ENCODE measurements at places on chromosomes 2 and 18.
A peak's percentile ranks its signal among the peaks of the same experiment; 100 is the strongest.

DNA sequence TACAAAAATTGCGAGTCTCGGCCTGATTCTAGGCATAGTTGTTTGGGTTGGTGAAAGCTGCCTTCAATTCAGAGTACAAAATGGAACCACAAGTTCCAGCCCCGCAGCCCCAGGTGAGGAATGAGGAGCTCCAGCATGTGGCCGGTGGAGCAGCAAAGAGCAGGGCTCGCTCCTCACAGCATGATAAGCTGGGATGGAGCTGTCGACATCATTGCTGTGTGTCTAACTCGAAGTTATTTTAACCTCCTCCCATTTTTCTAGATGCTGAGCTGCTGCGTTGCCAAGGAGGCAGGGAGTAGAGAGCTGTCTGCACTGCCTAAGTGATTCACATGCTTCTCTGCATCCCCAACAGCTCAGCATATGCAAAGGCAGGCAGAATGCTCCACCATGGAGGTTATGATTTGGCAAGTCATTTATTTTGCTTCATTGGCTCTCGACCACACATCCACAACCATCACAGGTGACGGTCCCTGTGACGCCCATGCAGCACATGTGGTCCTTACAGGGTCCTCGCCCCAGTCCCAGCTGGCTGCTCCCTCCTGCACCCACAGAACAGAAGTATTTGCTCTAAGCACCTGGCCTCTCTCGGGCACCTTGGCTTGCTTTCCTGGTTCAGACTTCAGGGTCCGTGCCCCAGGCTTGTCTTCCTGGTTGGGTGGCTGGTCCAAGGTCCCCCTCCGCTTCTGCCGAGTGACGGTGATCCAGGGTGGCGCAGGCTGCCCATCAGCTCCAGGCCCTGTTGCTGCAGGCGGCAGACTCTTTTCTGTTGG is 66.0 kb upstream of the MGAT4A start:
- no peak for DNase-seq

DNA sequence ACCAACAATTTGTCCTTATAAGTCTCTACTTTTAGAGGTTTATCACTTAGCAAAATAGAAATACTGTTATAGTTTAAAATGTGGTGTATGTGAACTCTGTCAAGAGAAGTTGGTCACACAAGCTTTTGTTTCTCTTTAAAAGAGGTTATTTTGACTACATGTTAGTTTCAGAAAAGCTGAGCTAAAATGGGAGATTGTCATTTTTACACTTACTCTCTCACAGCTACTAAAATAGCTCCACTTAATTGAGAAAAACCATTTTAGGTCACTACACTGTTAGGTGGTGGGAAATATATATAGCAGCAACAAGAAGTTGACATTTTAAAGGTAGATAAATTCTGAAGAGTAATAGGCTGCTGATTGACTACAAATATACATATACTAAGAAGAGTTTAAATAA is 161.5 kb upstream of the KCNJ3 start:
- DNase-seq = no peak

GRCh38 chr2:202090530-202090929 is 17.5 kb downstream of the KIAA2012 start:
- DNase-seq = no peak

GRCh38 chr2:149278161-149278871 is 52.1 kb upstream of the LYPD6 start:
- no peak for DNase-seq

DNA sequence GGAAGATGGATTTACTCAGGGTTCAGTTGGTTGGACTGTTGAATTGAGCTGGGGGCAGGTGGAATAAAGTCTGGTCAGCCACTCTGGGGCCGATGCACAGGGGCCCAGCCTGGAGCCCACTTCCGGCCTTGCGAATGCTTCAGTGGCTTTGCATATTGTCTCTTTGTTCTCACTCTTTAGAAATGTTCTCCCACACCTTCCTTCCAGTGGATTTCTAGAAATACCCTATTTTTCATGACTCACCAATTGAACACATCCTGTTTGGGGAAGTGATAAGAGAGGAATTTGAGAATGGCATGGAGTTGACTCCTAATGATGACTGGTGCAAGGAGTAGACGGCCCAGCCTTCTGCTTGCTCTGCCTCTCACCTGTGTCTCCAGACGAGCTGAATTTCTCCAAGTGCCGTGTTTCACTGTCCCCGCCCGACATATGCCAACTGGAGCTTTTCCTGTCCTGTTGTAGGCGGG is 28.1 kb downstream of the ASAP2 start:
- peak; percentile 89 for DNase-seq

Data from epithelial cell of proximal tubule (primary cell).